ENCODE measurements at places on chromosomes 12 and 14. TPM values are rescaled to one million over a fixed set of nuclear protein-coding genes. Genes with fewer than 3 reads are reported as not detected.

The OTX2 gene
- not detected for total RNA-seq

The RASSF3 gene
- total RNA-seq = 25.7 TPM

The SYNE3 gene
- total RNA-seq = 10.2 TPM

The EGLN3 gene
- total RNA-seq = 1.7 TPM

The FGF23 gene
- total RNA-seq = not detected

The CD163L1 gene
- total RNA-seq = 2.6 TPM

The CCDC198 gene
- not detected for total RNA-seq

The OR4E2 gene
- not detected for total RNA-seq

All from smooth muscle cell of the pulmonary artery (primary cell).